ENCODE measurements at places on chromosomes 16 and 17.
A peak's percentile ranks its signal among the peaks of the same experiment; 100 is the strongest.

DNA sequence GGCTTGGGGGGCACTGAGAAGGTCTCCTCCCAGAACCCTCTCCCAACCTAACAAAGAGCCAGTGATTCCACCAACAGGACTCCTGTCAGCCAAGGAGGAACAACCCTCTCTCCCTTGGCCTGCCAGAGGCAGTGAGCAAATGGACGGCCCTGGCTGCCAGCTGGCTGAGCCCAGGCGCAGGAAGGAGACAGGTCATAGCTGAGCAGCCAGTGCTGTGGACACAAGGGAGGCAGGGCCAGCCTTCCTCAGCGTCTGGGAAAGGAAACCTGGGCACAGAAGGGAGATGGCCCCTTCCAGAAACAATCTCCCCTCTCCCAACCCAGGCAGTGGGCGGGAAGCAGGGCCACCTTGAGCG lies 2.1 kb downstream of the MPO start:
- DNase-seq = peak; percentile 65

GRCh38 chr16:81668243-81669097 lies 110.6 kb upstream of the PLCG2 start:
- peak; percentile 63 for DNase-seq

- no peak for DNase-seq
Measured at GRCh38 chr17:36470499-36470898, 16.0 kb upstream of the ZNHIT3 start.

GRCh38 chr16:88732172-88732960 lies 26.1 kb downstream of the CTU2 start:
- no peak for DNase-seq

DNA sequence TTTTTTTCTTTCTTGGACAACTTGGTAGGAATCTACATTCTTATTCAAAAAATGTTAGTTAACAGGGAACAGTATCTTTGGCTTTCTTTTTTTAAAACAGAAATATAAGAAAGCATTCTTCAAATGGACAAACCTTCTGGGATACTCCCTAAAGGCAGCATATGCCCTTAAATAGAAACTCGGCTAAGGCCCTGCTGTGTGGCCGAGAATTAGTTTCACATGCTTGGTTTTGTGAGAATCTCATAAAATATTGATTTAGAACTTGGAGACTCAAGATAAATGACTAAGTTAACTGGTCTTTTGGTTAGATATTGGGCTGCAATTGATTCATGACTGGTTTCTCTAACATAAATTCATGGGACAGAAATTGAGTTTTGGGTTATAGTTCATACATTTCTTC lies 359.9 kb upstream of the XYLT1 start:
- no peak for DNase-seq

DNA sequence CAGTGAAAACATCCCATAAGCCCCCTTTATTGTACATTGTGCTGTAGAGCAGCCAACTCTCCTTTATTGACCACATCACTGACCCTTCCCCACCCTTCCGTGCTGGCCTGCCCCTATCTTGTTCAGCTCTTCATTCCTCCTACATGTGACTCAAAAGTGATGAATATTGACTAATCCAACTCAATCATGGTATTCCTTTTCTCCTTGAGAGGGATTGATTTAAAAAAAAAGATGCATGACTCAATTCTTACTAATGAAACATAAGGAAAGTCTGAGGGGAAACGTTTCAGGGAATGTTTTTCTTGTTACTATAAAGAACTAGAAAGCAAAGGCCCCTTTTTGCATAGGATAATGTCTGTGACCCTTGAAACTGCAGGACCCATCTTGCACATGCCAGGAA lies 125.2 kb upstream of the SOX9 start:
- no peak for DNase-seq

DNA sequence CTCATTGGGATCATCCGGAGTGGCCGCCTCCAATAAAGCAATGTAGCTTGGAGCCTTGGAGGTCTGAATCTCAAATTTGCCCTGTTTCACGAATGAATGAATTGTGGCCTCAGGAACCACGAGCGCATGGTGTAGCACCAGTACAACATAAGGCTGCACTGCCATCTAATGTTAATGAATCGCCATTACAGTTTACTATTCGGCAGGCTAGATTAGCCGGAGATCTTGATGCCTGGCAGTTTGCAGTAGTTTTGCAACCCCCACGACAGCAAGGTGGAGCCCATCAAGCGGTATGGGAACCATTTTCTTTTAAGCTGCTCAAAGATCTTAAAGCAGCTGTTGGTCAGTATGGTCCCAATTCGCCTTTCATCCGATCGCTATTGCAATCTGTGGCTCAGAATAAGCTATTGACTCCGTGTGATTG lies 18.8 kb downstream of the ALOX15B start:
- DNase-seq = peak; percentile 80

- DNase-seq = peak; percentile 40
Measured at GRCh38 chr16:49280841-49281371, 732 bp downstream of the CBLN1 start.

DNA sequence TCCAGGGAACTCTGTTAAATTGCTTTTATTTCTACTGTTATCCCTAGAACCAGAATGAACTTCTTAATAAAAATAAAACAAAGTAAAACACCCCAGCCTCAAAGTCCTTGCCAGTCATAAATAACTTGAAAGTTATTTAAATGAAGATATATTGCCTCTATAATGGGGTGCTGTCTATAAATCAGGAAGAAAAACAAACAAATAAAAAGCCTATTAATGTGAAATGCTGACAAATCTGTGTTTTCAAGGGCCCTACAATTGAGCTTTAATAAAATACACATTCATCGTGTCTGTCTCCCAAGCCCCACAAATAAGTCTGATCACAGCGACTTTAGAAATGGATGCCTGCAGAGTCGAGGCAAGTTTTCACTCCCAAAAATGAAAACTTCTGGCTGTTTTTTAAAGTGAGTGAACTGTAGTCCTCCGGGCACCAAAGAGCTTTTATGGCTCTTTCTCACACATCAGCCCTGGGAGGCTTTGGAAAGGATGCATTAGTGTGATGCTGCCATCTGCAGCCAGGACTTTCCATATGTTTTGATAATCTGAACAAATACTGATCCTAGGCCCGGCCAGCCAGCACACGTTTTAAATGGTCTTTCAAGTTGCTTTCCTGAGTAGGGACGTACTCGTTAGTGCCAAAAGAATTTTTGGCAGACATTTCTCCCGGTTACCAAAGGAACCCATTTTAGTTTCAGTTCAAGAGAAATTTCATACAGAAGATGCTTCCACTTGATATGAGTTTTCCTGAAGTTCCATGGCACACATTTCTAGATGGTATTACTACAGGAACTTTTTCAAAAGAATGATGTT lies 16.3 kb downstream of the NACA2 start:
- DNase-seq = peak; percentile 52

DNA sequence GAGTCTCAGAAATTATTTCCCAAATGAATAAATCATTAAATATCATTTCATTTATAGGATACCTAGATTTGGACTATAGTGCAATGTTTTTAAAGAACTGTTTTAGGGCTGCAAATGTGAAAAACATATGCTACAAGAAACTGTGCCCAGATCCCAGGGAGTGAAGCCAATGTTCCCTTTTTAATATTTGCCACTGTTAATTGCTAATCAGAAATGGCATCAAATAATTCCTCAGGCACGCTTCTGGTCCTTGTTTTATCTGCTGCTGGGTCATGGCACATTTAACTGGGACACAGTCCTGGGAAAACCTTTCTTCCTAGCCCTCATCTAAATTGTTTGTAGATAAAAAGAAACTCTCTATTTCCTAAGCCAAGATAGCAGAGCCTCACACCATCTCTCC lies 79.3 kb upstream of the CNTNAP4 start:
- no peak for DNase-seq

GRCh38 chr16:84585886-84586285 lies 32.0 kb downstream of the COTL1 start:
- peak; percentile 96 for DNase-seq

GRCh38 chr17:37488009-37488604 lies 1.6 kb upstream of the DUSP14 start:
- peak; percentile 62 for DNase-seq

GRCh38 chr17:6539871-6540270 lies 16.5 kb downstream of the PITPNM3 start:
- peak; percentile 54 for DNase-seq

- no peak for DNase-seq
Measured at GRCh38 chr17:48854774-48855476, 24.1 kb downstream of the CALCOCO2 start.

- DNase-seq = no peak
Measured at GRCh38 chr17:82794781-82795482, 43.1 kb downstream of the TBCD start.

- no peak for DNase-seq
Measured at GRCh38 chr16:24074574-24074973, 181.6 kb upstream of the CACNG3 start.

GRCh38 chr16:22734368-22734767 lies 79.6 kb upstream of the HS3ST2 start:
- DNase-seq = no peak

GRCh38 chr16:24825696-24826095 lies 20.1 kb upstream of the SLC5A11 start:
- no peak for DNase-seq

GRCh38 chr17:72588561-72588960 lies 467.7 kb downstream of the SOX9 start:
- DNase-seq = no peak

DNA sequence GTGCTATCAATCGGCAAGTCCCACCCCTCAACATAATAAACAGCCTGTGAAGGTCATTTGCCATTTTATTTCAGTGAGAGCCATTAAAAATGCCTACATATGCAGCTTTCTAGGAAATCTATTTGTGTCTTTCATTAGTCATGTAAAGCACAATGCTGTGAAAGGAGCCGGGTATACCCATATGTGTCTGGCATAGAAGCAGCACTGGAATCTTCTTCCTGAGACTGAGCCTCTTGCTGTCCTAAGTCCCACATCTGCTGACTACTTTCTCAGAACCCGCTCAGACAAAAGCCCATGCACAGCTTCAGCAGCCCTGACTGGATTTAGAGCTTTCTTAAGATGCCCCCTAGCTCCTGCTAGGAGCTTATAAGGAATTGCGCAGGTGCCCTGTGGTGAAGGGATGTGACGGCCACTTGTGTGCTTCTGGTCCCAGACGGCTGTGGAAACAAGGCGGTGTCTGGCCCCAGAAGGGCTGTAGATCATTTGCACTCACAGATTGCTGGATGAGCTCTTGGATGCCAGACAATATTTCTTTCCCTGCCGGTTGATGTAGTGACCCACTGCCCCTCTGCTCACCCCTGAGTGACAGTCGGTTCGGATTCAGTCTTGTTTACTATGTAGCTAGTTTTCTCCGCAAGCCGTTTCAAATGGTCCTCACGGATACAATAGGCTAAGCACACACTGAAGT lies 172.2 kb downstream of the ANKFN1 start:
- DNase-seq = no peak

GRCh38 chr16:74887084-74887483 lies 97.8 kb downstream of the WDR59 start:
- DNase-seq = no peak

DNA sequence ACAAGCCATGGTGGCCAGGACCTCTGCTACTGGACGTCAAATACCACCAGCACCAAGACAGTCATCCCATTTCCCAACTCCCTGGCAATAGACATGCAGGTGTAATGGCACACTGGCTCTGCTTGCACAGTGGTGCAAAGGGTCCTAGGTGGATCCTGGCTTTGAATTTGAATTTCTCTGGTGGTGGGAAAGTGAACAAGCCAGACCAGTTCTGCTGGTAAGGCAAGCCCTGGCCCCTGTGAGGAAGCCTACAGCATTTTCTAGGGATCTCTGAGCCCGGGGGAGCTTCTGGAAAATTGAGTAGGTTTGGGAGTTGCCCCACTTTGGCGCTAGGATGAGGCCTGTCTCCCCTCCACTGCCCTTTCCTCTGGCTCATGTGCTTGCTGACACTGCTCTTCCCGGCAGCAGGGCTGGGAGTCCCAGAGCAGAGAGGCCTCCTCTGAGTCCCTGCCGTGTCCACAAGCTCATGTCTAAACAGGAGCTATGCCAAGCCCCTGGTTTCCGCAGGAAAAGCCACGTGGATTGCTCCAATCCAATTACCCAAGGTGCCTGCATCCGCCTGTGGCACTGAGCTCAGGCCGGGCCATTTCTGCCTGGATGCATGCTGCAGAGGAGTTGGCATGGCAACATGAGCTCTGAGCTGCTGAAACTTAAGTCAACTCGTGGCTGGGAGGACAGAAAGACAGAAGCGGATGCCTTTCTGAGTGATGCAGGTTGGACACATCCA lies 67.0 kb downstream of the PRMT7 start:
- no peak for DNase-seq

DNA sequence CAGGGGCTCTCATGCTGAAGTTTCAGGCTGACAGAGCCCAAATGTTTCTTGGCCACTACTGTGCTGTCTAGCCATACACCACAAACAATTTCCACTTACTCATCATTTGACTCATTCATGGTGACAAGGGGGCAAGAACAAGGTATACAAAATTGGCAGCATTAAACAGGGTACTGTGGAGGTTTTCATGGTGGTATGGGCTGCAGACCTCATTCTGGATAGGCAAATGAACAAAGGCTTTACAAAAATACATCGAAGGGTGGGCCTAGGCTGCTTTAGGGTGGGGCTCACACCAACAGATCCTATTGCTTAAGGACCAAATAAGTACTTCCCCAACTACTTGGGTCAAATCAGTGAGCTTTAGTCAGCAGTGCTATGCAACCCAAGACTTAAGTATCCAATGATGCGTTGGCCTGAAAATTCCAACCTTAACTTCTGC lies 53.0 kb downstream of the N4BP1 start:
- no peak for DNase-seq

DNA sequence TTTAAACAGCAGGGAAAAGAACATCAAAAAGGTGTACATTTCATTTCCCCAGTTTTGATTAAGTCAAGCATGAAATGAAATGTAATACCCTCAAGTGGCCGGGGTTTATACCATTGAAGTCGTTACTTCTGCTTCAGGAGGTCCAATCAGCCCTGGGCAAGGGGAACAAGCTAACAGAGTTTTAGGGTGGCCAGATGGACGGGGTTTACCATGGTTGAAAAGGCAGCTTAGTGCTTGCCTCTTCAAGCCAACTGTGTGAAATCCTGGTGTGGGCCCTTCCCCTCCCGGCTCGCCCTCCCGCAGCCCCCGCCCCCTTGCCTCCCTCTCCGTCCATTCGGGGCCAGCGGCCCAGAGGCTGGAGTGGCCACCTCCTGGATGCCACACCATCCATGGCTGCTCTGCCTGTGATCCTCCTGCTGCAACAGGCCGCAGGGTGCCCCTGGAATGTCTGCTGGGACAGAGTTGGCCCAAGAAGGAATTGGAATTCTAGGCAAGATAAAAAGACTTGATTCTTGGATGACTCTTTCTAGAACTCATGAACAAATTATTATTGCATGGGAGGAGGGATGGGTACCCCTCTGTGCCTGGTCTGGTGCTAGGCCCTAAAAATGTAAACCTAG lies 296.2 kb upstream of the IRX3 start:
- no peak for DNase-seq

- peak; percentile 90 for DNase-seq
Measured at GRCh38 chr16:4360538-4361021, 9.5 kb upstream of the PAM16 start.
